NCI-H748 treated with DMSO at 0.1 percent for 48 hours (cell line): ENCODE measurements at places on chromosomes 2 and 18.

GRCh38 chr2:88832311-88832991, 141.0 kb downstream of the RPIA start:
- DNase-seq = no peak

- peak; percentile 67 for DNase-seq
Observed at GRCh38 chr2:26401739-26402541, at the start of gene DRC1. Gene DRC1, plus strand, starts transcription at chr2:26401920. Its CDS starts 70 bp downstream, at chr2:26401990.

DNA sequence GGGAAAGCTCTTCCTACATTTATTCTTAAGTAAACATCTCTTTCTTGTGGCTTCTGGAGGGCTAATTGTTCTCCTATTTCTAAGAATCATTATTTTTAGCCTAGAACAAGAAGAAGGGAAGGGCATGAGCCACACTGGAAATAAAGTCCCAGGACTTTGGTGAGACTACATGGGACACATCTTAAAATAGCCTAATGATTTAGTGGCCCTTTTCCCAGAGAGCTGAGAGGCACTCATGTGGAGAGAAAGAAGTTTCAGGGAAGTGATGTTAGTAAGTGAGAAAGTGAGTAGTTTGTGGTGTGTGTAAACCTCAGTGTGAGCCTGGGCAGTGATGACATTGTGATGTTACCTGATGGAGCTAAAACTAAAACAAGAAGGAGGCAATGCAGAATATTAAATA, 14.6 kb downstream of the ITGA4 start:
- DNase-seq = no peak

- DNase-seq = no peak
Observed at GRCh38 chr2:167135706-167136105, 247.4 kb downstream of the XIRP2 start.

DNA sequence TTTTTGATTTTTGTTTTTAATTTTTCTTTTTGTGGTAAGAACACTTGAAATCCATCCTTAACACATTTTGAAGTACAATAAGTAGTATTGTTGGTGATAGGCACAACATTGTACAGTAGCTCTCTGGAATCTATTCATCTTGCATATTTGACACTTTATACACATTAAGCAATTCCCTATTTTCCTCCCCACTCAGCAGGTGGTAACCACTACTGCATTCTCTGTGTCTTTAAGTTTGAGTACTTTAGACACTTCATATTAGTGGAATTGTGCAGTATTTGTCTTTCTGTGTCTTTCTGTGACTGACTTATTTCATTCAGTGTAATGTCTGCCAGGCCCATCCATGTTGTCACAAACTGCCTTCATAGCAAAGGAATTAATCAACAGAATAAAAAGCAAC, 471.7 kb upstream of the CDH20 start:
- DNase-seq = no peak

DNA sequence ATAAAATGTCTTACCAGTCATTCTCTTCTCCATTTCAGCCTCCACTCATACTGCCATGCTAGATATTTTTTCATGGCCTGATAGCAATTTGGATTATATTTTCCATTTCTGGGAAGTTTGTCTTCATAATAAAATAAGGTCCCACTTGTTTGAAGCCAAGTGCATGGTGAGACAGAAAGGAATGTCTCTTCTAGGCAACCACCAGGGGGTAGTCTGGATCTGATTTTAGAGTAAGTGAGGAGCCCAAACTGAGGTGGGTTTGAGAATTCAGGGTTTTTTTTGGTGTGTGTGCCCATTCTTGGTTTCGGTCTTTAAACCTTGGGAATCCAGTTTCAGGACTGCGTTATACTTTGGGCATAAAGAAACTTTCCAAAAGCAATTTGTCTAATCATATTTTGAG, 315.5 kb downstream of the RPRM start:
- DNase-seq = peak; percentile 85

- no peak for DNase-seq
Observed at GRCh38 chr2:186918495-186918894, 69.5 kb upstream of the ZSWIM2 start.

DNA sequence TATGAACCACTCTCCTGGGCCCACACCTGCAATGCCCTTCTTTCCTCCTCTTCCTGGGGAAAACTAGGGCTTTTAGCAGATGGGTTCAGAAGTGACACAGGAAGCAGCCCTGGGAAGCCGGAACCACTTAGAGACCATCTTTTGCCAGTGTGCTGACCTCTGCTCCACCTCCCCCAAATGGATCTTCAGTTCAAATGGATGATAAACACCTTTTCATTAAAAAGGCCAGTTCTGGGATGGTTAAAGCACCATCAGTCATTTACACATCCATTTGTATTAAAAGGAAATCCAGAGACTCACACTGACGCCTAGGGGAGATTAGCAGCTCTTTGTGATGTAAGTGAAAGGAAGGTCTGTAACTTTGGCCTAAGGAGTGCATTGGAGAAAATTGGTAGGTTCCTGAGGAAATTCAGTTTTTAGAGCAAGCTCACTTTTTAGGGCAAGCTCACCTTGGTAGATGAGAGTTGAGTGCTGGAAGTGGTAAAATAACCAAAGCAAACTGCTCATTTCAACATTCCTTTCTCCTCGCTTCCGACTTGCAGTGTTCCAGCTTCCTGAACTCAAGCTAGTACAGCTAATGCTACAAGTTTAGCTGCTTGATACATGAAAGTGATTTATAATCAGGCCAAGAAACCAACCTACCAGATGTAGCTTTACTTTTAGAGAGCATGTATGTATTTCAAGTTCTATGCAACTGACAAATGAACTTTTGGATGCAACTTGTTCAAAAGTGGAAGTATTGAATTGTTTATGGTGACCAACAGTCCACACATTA, 47.7 kb downstream of the ACTR2 start:
- no peak for DNase-seq

DNA sequence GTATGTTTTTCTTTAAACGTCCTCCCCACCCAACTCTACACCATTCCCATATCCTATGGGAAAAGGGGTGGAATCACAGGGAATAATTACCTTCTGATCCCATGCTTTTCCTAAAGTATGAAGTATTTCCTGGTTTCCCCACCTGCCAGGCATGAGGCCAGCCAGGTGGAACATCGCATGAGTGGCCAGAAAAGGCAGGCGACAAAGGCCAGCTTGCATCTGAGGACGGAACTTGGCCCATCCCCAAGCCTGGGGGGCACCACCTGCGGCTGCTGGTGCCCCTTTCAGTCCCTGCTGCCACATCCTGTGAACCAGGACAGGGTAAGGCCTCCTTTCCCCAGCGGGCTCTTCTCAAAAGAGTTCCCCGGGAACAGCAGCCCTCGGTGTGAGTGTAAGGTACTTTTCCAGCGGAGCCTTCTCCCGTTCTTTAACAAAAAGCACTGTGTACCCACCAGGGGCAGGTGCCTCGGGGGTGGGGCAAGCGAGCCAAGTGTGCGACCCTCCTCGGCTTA, 1.2 kb upstream of the ERFE start:
- no peak for DNase-seq

DNA sequence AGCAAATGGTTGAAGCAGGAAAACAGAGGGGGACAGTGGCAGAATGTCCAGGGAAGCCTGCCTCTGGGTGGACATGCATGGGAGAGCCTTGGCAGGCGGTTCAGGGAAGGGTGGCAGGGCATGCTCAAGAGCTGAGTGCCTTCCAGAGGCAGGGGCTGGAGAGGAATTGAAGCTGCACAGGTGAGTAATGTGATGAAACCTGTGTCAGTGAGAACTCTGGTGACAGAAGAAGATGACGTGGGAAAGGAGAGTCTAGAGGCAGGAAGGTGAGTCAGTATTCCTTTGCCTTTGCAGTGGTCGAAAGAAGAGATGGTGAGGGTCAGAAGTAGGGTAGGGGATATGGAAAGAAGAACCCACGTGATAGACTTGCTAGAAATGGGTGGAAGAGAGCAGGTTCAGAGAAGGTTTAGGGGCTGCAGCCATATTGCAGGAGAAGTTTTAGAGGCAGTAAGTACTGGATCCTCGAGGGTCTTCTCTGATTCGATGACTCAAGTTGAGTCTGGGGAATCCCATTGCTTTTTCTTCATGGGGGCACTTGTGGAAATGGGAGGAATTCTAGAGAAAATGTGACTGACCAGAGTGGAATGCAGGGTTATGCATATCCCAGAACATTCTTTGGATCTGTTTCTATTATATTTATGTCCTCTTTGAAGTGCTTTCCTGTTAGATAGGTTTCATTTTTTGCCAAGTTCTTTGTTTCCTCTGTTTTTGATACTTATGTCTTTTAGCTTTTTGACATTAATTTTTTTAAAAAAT, 37.4 kb downstream of the TMEM87B start:
- no peak for DNase-seq
